ENCODE measurements at places on chromosomes 4 and X.

DNA sequence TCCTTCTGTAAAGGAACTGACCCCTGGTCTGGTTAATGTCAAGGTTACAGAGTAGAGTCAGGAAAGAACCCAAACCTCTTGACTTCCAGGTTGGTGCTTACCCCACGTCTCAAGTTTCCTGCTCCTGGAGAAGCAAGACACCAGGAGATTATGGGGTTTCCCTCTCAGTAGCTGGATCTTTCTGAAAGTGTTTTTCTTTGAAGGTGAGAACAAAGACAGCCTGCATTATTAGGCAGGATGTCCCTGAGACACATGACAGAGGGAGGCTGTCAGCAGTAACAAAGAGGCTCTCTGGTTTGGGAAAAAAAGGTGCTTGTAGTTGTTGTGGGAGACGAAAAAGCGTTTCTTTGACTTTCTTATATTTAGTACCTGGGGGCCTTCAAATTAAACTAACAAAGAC, 44.7 kb upstream of the IGFBP7 start:
- no peak for DNase-seq

GRCh38 chrX:23103546-23103945, 103.8 kb downstream of the DDX53 start:
- DNase-seq = no peak

GRCh38 chr4:26884486-26884988, 23.9 kb downstream of the STIM2 start:
- no peak for DNase-seq

GRCh38 chr4:183097231-183098018, 1.6 kb upstream of the WWC2 start:
- DNase-seq = no peak

- DNase-seq = no peak
Measured at GRCh38 chr4:27490315-27490714, 629.7 kb downstream of the STIM2 start.

DNA sequence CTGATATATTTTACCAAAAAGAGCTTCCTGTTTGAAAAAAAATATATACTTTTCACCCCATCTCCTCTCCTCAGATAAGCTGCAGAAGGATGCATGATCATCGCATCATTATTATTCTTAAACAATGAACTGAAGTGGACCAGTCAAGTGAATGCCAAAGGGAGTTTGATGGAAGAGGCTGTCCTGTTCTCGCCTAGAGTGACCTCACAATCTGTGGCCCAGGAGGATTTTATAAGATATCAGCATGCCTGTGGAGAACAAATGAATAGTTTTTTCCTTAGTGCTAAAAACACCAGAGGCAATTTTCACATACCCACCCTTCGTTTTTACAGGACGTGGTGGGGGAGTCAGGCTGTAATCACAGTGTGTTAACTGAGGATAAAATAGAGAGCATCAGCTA, 112.7 kb downstream of the USP46 start:
- no peak for DNase-seq
